ENCODE measurements at places on chromosomes 4 and X.

- no peak for DNase-seq
Measured at GRCh38 chrX:65846974-65847373, 179.5 kb downstream of the MSN start.

- no peak for DNase-seq
Measured at GRCh38 chrX:2330487-2330886, 170.3 kb downstream of the DHRSX start.

DNA sequence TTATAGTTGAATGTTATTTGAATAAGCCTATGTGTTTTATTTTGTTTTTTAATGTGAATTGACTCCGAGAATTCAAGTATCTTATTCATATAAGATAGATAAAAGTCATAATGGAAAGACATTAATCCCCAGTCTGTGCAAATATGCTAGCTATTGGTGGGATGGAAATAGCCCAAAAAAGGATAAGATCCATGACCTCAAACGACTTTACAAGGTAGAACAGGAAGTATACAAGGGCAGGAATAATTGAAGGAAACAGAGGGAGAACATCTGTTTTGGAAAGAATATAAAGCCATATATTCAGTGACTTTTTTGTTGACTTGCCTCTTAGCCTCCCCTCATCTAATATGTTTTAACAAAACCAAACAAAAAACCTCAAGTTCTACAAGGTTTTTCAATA, 9.0 kb downstream of the ABCE1 start:
- DNase-seq: no peak

DNA sequence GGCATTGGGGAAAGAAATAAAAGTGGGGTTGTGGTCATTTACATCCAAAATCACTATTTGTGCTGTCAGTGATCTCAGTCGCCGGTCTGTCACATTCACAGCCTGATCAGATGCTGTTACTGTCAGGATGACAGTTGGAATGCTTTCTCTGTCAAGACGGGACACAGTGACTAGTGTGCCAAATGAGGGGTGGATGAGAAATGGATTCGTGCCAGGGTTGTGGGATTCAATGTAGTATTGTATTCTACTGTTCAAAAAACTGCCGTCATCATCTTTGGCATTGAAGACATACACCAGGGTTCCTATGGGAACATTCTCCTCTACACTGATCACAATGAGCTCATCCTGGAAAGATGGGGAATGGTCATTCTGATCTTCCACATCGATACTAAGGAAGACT, 171.1 kb downstream of the DCHS2 start:
- DNase-seq: no peak

- DNase-seq: no peak
Measured at GRCh38 chrX:63434206-63434605, 83.1 kb upstream of the SPIN4 start.

DNA sequence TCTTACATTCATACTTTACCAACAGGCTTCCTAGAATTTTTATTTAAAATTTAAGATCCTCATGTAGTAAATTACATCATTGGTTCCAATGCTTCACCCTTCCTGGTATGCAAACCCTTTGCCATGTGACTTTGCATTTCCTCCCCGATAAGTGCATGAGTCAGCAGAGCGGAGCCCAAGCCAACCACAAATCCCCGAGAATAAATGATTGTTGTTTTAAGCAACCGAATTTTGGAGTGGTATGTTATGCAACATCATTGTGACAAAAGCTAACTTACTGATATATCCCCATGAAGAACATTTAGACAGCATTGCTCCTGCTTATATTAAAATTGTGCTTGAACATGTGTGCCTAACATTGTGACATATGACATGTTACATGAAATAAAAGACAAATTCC, 199.4 kb upstream of the DDX53 start:
- no peak for DNase-seq

DNA sequence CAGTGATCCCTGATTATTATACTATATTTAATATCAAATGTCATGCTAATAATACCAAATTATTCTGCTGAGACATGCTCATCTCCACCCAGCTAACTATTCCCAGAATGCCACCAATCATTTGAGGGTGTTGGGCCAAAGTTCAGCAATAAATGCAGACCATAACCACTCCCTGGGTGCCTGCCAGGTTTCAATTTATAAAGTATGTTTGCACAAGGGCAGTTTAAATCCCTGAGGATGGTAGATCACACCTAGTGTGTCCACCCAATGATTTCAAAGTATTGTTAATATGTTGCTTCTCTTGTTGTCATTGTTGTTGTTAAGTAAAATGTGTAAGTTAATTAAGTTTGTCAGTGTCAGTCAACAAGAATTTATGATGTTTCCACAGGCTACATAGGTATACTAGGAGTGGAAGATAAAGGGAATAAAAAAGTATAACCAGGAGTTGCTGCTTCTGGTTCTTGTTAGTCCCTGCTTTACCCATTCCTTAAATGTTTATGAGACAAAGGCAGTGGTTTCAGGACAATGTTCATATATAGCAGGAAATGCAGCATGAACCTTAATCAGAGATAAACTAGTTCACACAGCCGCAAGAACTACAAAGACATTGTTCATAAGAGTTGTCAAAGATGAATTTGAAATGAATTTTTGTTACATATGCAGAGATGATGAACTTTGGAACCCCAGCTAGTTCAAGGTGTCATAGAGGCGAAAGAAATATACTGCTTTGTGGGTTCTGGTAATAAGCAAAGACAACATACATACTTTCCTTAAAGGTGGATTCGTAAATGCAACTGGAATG, 25.5 kb downstream of the HPGD start:
- peak; percentile 1 for DNase-seq

GRCh38 chrX:47129157-47129898, 15.2 kb downstream of the NDUFB11 start:
- peak; percentile 95 for DNase-seq

DNA sequence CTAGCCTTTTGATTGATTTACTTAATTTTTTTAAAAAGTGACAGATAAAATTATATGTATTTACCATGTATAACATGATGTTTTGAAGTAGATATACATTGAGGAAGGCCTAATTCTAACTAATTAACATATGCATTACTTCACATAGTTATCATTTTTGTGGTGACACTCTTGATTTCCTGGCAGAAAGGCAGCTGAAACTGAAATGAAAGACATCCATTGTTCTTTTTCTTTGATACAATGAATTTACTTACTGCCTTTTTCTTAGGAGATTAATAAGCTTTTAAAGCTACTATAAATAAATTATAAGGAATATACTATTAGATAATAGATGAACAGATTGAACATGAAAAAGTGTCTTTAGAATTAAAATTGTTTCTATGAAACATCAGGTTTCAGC, 26.7 kb downstream of the ANKRD50 start:
- DNase-seq: no peak

DNA sequence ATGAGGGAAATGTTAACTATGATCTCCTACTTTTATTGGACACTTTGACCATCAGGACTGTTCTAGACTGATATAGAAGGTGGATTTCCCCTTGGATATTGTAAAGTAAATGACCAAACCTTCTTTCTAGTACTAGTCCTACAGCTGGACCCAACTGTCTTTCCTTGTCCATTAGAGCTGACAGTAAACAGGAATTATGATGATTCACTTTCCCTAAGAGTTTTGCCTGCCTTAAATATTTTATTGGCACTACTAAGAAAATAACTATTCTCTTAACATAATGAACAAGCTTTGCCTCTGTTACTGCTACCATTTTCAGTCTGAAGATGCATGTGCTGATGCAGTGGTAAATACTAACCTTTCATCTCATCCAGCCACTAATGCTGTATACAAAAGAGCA, 915.4 kb downstream of the CENPC start:
- no peak for DNase-seq

DNA sequence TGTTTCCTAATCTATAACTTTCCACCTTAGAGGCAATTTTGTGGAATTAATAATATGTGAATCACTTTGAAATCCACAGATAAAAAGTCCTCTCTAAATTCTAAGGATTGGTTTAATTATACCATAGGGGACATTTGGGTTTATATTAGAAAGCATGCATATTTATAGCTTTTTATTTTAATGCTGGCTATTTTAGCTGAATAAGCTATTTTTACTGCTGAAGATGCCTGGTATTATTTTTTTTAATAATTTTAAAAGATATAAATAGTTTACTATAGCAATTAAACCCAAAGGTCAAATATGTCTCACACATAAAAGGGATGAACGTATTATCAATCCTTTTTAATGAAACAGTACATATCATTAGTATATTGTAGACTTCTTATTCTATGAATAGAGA, 415.4 kb downstream of the MAGEB5 start:
- DNase-seq: no peak

- DNase-seq: no peak
Measured at GRCh38 chrX:54496936-54497335, 902 bp upstream of the FGD1 start.

DNA sequence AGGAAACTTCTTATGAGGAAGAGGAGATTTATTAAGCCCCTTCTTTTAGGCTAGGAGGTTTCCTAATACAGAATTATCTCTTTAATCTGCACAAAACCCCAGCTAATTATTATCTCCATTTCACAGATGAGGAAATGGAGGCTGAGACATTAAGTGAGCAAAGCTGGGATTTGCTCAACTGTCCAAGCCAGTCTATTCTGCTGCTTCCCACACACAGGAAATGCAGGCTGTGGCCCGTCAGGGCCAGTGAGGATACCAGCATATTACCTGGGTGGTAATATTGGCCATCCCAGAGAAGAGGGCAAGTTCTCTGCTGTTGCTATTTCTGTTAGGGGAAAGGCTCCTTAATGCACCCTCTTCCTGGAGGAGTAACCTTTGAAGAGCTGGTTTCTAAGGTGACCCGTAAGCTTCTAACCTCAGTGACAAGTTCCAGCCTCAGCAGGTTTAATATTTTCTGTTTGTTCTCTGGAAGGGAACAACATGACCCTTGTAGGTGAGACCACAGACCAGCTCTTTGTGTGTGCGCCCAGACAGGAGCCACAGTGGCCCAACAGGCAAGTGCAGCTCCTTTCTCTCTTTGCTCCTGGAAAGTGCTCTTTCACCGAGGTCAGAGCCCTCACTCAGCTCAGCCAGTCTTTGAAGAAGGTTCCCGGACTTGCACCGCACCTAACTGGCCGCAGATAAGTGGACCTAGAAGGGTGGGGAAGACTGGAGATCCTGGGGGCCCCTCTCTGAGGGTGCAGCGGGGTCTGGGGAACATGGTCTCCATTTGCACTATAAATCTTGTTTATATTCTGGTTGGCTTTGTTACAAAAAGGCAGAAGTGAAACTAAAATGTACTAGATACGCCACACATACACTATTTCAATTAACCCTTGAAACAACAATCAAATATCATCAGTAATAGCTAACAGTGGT, 35.5 kb downstream of the TBC1D9 start:
- DNase-seq: no peak

DNA sequence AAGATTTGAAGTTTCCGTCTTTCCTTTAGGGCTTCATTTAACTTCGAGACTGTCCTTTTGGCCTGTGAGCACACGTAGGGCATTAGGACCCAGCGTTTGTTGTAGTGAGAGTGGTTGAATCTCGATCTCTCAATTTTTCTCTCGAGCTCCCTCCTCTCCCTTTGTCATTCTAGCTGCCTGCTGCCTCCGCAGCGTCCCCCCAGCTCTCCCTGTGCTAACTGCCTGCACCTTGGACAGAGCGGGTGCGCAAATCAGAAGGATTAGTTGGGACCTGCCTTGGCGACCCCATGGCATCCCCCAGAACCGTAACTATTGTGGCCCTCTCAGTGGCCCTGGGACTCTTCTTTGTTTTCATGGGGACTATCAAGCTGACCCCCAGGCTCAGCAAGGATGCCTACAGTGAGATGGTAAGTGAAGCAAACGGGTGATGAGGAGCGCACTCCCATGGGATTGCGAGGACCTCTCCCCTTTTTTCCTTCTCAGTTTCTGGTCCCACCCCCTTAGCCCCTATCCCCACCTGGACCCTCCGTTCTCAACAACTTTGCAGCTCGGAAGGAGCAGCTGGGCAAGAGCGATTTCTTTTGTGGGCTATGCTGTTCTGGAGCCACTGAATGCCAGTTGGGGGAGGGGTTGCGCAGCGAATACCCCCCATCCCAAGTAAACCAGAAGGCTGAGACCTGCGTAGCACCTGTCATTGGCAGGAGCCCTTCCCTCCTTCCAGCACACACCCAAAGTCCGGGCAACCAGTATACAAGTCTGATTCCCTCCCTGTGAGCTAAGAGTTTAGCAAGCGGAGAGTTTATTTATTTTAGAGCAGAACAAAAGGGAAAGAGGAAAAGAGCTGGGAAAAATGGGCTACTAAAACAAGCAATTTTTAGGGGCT, at the start of gene TMEM35A:
Gene TMEM35A, plus strand, starts transcription at position 164 of the 883 bp plus-strand sequence. Its CDS starts 124 bp downstream, at position 288.
- peak; percentile 24 for DNase-seq

DNA sequence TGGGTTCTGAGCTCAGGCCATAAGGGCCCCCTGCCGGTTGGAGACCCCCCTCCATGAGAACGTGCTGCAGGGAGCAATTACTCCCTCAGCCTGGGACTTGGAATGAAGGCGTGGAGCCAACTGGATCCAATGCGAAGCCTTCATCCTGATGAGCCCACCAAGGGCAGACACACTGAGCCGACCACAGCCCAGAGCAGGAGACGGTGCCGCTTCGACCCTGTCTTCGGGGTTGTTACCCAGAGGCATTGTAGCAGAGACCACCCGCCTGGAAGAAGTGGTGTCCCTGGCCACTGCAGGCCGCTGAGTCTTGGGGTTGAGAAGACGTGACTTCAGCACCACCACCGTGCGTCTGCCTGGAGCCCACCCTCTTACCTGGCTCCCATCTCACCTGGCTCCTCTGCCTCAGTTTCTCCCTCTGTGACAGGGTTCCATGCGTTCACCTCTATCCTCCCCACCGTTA, 7.0 kb upstream of the NKX1-1 start:
- DNase-seq: no peak

GRCh38 chr4:182074810-182075209, 168.4 kb upstream of the TENM3 start:
- no peak for DNase-seq

DNA sequence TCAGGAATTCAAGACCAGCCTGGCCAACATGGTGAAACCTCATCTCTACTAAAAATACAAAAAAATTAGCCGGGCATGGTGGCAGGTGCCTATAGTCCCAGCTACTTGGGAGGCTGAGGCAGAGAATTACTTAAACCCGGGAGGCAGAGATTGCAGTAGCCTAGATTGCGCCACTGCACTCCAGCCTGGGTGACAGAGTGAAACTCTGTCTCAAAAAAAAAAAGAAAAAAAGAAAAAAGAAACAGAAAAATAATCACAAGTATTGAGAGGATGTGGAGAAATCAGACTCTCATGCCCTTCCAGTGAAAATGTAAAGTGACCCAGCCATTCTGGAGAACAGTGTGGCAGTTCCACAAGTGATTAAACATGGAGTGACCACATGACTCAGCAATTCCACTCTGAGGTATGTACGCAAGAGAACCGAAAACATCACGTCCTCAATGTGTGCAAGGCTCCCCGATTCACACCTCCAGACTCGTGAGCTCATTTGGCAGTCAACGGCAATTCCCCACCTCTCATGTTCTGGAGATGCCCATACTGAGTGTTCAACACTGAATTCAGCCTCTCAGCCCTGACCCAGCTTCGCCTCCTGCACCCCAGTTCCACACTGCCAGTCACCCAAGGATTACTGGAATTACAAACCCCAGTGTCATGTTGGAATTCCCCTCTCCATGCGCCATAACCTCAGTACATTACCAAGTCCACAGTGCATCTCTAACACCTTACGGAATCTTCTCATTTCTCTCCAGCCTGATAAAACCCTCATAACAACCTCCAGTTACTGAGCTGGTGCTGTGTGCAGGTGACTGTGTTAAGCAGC, 21.1 kb downstream of the ACOX3 start:
- DNase-seq: no peak

- no peak for DNase-seq
Measured at GRCh38 chr4:74023709-74024108, 14.8 kb downstream of the CXCL3 start.
